ENCODE measurements at places on chromosomes 11 and 22.

DNA sequence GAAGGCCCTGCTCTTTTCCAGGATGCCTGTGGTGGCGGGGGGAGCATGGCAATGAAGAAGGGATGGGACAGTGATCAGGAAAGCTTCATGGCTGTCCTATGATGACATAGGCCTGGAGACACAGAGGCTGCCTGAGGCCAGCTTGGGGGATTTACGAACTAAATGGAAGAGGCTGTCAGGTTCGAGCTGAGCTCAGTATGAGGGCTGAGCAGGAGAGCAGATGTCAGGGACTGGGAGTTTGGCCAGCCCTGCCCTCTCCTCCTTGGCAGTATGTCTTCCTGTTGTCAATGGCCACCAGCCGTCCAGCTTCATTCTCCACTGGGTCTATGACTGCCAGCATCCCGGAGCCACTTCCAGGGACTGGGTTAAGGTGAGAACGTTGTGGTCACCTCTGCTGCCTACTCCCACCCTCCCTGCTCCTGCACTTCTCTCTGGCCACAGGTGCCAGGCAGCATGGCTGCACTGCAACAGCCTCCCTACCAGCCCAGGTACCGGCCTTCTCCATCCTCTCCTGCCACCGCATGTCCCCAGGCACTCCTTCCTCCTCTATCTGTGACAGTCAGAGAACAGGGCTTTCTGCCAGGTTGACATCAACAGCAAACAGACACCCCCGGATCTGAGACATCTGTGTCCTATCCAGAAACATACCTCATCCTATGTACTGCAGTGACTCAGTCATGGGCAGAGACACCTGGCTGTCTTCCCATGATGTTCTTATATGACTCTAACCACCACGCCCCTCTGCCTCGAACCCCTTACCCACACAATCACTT is 75.1 kb downstream of the KIRREL3 start:
- DNase-seq, result no peak

DNA sequence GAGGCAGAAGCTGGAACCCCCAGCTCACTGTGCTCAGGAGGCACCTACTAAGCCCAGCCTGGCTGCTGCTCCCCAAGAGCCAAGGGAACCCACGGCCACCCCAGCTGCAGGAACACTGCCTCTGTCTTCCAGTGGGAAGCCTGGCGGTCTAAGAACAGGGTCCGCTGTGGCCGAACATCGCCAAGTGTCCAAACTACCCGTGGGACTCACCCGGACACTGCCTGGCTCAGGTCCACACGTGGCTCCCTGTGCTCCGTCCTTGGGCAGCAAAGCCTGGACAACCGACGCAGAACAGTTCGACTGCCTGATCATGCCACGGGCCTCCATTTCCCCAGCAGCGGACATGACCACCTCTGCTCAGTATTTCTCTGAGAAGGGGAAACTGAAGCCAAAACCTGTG is 747.0 kb downstream of the BRD1 start:
- DNase-seq, result no peak

GRCh38 chr11:31957674-31958073 is 133.2 kb upstream of the RCN1 start:
- DNase-seq, result no peak

- DNase-seq, result no peak
Observed at GRCh38 chr22:36951746-36952145, 38.3 kb downstream of the CSF2RB start.

DNA sequence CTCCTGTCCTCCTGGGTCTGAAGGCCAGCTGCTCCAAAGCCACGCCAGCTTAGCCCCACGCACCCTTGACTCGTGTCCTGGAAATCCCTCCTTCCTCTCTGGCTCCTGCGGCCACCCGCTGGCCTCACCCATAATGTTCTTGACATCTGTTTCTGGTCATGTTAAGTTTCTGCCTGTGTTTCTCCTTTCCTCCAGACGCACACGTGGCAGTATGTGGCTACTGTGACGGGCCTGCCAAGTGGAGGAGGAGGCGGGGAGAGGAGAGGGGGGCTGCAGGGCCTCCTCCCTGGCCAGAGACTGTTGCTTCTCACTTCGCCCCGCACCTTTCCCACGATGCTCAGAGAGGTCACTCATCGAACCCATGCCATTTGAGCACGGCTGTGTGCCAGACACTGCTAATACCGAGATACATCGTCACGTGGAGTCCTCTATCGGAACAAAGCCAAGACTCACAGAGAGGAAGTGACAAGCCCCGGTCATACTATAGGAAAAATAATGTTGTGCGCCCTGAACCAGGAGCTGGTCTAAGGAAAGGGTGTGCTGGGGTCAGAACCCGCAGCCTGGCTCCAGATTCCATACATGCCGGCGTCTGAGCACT is 11.5 kb downstream of the C1QTNF6 start:
- DNase-seq, result peak; percentile 64

DNA sequence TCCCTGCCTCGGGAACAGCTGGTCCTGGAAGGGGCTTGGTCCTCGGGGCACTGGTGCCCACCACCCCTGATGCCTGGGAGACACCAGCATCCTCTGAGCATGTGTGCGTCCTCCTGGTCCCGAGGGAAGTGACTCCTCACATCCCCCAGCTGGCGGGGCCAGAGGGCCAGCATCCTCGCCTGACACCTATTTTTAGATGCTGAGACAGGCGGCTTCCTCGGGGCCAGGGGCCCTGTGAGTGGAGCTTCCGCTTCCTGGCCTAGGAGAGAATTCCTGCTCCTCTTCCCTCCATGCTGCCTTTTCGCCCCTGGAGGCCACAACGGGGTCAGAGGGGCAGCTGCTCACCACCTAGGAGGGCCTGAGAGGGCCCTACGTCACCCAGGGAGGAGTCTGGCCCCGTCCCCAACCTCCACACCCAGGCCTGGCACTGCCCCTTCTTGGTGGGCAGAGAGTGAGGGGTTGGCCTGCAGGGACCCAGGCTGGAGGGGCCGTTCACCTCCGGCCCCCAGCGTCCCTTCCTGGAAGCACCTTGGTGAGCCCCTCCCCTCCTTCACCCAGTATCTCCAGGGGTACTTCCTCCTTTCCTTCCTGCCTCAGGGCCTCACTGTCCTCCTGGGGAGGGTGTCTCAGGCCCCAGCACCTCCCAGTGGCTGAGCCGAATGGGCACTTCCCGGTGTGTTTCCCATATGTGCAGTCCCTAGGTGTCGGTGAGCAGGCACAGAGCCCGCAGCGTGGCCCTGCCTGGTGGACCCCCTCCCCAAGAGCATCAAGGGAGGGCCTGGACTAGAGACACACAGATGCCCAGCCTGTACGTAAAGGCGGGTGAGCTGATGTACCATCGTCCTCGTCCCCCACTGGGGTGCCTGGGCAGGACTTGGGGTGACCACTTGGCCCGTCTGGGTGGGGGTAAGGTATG is 6.1 kb downstream of the CD81 start:
- no peak for DNase-seq
